ENCODE measurements at places on chromosomes 3 and 15. TPM values are rescaled to one million over a fixed set of nuclear protein-coding genes. Genes with fewer than 3 reads are reported as not detected.

DNA sequence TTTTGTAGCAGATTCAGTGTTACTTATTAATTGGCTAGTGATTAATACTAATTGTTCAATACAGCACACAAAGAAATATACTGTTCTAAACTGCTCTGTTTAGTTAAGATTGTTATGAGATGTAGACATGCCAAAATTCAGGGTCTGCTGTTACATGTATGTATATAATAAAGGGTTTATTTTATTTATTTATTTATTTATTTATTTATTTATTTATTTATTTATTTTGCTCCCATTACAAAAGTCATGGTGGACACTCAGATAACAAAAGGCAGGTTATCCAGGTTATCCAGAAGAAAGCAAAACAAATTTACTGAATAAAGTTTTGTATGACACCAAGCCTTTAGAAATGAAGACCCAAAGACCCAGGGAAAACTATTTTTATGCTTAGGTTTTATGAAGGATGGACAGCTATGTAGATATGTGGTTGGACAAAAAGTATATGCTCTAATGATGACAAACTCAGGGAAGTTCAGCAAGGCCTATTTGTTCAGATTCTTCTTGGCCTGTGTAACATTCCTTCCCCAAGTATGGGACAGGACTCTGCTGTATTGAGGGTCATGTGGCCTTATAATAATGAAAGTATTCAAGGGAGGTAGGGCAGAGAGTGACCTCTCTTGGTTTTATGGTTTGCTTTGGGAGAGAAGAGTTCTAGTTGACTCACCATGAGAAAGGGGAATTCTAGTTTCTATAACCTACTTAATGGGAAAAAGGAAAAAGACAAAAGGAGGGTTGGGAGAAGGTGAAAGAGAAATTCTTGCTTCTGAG is 1056.8 kb downstream of the ROBO2 start:
- no peak for DNase-seq

GRCh38 chr3:120357807-120358206 is 8.7 kb upstream of the LRRC58 start:
- DNase-seq = no peak

DNA sequence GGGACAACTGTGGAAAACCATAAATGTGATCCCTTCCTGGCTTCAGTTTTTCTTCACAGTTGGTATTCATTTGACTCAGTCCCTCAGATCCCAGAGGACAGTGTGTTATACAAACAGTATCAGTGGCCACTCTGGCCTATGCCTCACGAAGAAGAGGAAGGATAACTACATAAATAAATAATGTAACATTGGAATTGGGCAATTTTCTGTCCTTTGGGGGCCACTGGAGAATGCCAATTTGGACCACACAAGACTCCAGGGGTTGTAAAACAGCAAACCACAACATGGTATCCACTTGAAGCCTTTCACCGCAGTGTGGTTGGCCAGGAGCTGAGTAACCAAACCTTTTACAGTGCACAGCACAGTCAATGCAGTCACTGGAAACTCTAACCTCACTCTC is 1077.0 kb downstream of the ROBO2 start:
- DNase-seq = no peak

DNA sequence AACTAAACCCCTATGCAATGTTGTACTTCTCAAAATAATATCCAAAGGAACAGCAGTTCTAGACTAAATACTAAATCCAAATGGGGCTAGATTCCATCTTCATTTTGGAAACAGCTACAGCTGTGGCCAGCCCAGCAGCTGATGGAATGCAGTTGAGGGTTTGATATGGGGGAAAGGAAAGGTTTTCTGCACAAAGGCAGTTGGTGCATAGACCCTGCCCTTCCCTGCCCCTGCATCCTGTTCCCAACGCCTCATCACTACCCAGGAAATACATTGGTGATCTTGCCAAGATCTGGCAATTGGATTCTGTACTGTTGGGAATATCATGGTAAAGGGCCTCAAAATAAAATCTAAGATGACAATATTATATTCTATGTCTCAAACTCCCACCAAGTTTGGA is 43.9 kb downstream of the DTWD1 start:
- DNase-seq = no peak

GRCh38 chr3:77298417-77298816 is 258.5 kb downstream of the ROBO2 start:
- no peak for DNase-seq

GRCh38 chr3:69540706-69541581 is 155.1 kb upstream of the FRMD4B start:
- no peak for DNase-seq

DNA sequence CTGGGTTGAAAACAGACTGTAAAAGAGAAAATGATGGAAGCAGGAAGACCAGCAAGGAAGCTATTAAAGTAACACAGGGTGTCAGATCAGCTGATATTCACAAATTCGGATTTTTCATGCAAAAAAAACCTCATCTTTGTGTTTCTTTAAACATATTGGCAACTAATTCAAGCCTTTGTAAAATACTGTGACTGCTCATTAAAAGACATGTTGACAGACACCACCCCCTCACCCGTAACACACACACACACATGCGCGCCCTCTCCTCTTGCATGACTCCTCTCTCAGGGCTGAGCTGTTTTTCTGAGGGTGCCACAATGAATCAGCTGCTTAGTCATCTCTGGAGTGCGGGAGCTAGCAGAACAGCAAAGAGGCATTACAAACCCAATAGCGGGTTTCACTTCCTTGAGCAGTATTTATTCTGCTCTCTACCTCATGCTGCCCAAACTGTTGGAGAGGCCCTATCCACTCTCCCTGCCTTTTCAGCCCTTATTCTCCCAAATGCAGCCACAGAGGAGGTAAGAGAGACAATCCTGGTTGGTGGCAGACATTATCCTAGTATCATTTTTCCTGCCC is 35.8 kb upstream of the CCDC80 start:
- DNase-seq = no peak

DNA sequence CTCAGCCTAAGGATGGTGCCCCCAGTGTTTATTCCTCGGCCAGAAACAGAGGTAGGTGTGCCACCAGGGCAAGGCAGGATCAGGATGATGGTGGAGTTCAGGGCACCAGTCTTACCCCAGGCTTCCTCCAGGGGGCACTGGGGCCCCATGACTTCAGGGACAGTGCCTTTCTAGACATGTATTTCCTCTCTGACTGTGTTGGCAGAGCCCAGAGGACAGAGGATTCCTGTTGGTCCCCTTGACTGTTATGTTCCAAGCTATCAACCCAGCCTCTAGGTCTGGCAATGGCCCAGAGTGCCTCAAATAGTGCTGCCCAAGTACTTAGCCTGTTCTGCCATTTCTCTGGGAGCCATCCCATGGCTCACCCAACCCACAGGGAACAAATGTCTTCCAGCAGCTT is 2.8 kb downstream of the HEMK1 start:
- peak; percentile 87 for DNase-seq

HTR3C gene
- not detected for total RNA-seq

KNL1 gene
- total RNA-seq = 0.14 TPM

C3orf20 gene
- 0.69 TPM for total RNA-seq

ARPIN gene
- 0.14 TPM for total RNA-seq
